ENCODE measurements at places on chromosomes 7 and 10.

- DNase-seq: no peak
Observed at GRCh38 chr7:118029826-118030422, 154.0 kb upstream of the LSM8 start.

- DNase-seq: no peak
Observed at GRCh38 chr10:7027913-7028808, 382.7 kb downstream of the SFMBT2 start.

- DNase-seq: no peak
Observed at GRCh38 chr7:24462984-24463383, 110.3 kb upstream of the PALS2 start.

DNA sequence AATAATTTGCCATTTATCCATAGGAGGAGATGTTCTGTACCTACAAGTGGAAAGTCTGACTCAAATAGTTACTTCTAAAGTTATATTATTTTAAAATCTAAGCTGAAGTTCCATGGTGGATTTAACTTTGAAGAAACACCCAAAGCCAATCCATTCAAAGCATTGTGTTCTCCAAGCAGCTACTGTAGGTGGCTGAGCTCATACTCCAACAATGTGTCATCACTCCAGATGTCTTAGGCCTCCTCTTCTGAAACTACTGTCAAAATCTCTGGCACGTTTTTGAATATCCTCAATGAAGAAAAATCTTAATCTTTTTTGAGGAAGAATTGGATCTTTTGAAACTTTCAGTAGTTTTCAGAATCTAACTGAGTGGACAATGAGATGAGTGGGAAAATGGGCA lies 169.1 kb downstream of the PTEN start:
- no peak for DNase-seq

DNA sequence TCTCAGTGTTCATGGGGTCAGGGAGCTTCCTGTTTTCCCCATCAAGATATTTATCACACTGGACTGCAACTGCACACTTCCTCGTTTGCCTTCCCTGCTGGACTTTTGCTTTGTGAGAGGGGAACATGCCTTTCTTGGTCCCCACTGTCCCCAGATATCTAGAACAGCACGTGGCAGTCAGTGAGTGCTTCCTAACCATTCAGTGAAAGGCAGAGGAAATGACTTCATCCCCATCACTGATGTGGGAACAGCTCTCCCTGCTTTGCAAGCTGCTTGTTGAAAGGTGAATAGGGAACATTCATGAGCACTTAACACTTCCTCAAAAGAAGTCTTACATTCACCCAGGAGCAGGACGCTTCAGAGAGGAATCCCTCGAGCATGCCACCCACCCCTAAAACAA lies 135.4 kb downstream of the MYOF start:
- DNase-seq: no peak

GRCh38 chr10:7362471-7362870 lies 48.4 kb downstream of the SFMBT2 start:
- no peak for DNase-seq

GRCh38 chr10:30816820-30817171 lies 187.2 kb upstream of the LYZL2 start:
- DNase-seq: no peak

DNA sequence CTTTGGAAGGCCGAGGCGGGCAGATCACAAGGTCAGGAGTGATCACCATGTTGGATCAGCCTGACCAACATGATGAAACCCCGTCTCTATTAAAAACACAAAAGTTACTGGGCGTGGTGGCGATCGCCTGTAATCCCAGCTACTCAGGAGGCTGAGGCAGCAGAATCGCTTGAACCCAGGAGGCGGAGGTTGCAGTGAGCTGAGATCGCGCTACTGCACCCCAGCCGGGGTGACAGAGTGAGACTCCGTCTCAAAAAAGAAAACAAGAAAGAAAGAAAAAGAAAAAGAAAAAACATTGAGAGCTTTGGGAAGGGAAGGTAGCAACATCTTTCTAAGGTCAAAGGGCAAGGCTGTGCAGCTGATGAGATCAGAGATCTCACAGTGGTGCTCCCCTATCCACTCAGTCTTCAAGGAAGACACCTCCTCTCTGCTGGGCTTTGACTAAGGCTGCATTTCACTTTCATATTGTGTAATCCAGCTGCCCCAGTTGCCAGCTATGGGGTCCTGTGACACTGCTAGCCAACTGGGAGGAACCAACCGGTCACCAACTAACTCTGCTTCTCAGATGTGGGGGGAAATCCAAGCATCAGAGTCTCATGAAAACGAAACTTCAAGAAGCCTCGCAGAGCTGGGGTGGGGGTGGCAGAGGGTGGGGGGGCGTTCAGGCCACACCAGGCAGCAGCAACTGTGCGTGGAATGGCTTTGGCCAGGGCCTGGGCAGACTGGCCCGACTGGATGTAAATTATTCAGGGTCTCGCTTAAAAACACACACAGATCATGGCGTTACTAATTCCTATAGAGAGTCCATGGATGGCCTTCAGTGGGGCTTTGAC lies 1.5 kb downstream of the IL15RA start:
- peak; percentile 39 for DNase-seq

DNA sequence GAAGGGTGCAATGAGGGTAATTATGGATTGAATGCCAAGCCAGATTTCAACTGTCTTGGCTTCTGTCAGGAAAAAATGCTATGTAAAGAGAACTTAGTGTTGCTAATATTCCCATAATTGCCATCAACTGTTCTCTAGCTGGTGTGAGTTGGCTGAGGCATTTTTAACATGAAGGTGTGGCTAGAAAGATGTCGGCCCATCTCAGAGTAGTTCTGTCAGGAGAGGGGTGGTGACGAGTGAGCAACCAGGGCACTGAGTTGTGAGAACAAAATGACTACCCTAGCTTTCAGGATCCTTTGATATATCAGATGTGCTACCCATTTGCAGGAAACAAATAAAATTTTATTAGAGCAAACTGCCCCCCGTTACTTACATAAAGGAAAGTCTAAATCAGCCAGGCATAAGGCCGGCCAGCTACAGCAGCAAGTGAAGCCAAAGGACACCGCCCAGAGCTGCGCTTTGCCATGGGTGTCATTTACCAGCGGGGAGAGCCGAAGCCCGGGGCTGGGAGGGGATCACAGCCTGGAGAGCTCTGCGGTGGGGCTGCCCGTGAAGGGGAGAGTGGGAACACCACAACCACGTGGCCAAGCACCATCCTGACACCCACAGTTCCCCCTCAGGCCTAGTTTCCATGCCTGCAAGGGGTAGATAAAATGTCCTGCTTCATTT lies 141.4 kb downstream of the ICA1 start:
- DNase-seq: no peak

- DNase-seq: no peak
Observed at GRCh38 chr7:3956949-3957348, 655.9 kb downstream of the SDK1 start.

DNA sequence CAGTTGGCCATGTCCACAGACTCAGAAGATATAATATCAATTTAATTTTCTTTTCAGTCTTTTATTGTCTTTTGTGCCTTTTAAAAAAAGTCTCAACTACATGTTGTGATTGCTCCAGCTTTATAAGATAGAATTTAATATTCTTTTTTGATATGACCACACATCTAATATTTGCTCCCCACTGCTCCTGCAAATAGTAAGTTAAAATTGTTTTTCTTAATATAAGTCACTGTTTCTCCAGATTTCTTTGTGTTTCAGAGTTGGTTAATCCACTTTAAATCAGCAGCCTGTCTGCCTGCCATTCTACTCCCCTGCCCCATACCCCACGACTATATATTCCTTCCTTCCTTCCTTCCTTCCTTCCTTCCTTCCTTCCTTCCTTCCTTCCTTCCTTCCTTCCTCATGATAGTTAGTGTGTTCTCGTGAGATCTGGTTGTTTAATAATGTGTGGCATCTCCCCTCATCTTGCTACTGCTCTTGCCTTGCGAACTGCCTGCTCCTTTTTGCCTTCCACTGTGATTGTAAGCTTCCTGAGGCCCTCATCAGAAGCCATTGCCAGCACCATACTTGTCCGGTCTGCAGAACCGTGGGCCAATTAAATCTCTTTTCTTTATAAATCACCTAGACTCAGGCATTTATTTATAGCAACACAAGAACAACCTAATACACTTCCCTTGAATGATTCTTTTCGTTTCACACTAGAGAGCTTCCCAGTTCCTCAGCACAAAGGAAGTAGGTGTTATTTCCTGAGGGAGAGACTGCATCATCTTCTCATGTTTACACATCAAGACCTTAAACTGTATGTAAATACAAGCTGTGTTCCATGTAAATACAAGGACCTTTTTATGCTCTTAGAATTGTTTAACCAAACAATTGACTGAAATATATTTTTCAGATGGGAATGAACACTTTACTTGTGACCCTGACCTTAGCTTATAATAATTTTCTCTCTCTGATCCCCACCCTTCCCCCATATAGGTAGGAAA lies 24.5 kb downstream of the TAS2R16 start:
- no peak for DNase-seq

DNA sequence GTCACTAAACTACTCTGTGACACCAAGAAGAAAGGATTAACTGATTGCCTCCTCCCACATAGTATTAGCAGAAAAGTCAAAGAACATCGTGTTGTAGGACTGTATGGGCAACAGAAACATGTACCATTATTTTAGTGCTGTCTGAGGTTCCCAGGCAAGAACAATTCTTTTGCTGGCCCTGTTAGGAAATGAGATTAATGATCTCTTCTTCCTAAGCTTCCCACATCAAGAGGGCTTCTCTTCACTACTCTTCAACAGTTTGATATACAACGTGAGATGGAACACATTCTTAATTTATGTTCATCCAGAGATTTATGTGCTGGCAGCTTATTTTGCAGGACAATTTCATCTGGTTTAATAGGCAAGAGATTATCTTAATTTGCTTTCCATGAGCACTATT lies 219.6 kb downstream of the DOCK4 start:
- no peak for DNase-seq

- no peak for DNase-seq
Observed at GRCh38 chr10:32882076-32882475, 76.0 kb downstream of the ITGB1 start.

- DNase-seq: no peak
Observed at GRCh38 chr7:78080811-78081210, 282.2 kb downstream of the PHTF2 start.

DNA sequence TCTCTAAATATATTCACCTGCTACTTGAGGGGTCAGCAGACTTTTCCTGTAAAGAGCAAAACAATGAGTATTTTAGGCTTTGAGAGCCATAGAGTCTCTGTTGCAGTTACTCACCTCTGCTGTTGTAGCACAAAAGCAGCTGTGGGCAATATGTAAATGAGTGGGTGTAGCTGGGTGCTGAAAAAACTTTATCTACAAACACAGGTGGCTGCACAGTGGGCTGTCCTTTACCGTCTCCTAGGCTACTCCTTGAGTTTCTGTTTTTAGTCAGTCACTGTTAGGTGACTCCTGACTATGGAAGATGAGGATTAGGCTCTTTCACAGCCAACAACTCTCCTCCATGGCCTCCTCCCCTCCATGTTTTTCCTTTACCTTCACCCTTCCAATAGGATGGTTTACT lies 286.1 kb upstream of the C7orf33 start:
- no peak for DNase-seq

DNA sequence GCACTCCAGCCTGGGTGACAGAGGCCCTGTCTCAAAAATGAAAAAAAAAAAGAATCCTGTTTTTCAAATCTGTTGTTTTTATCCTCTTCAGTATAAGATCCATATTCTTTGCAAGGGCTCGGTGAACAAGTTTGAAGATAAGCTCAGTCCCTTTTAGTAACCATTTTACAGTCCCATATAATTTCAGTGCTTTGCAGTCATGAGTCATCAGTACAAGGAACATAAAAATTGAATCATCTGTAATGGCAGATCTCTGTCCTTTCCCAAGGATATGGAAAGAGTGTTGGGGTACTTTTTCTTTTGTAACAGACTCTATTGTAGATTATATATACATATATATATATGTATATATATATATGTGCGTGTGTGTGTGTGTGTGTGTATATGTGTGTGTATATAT lies 52.2 kb upstream of the ZPBP start:
- no peak for DNase-seq

- DNase-seq: no peak
Observed at GRCh38 chr10:59324597-59324996, 37.8 kb downstream of the FAM13C start.

GRCh38 chr7:28165961-28166955 lies 14.3 kb downstream of the JAZF1 start:
- no peak for DNase-seq

GRCh38 chr10:78045237-78045636 lies 11.6 kb downstream of the RPS24 start:
- no peak for DNase-seq

DNA sequence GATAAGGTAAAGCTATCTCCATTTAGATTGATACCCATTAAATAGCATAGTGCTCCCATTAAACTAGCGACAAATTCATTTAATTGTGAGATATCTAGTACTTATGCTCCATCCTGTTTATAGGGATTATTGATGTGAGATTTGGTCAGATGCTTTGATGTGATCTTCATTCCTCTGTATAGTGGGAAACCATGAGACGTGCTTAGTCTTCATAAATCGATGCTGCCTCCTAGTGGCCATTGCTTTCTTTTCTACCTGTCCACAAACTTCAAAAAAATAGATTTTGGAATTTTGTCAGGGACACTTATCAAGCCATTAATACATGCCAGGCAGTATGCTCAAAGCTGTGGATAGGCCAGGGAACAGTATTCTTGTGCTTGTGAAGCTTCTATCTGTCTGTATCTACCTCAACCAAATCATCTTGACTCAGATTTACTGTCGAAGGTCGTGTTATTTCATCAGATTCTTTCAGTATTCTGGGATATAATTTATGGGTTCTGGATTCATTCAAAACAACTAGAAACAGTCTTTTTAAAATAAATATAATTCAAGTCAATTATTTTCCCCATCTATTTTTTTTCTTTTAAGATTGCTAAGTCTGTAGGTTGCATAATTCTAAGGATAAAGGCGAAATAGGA lies 12.0 kb downstream of the LSM8 start:
- no peak for DNase-seq

DNA sequence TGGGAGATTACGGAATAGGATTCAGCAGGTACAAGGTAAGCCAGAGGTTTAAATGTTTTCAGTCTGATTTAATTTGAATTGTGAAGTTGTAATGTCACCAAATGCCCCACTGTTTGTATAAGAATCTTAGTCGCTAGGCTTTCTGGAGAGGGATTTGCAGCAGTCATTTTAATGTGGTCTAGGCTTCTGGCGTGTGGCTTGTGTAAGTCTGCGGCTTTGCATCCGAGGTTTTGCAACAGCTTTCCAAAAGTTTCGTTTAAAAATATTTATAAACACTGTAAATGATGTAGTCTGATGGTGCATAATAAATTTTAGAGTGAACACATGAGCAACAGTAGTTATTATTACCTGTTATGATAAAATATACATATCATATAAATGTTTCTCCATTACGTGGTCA lies 26.1 kb upstream of the BHLHA15 start:
- DNase-seq: no peak

- no peak for DNase-seq
Observed at GRCh38 chr7:95004618-95005247, 97.3 kb downstream of the PPP1R9A start.

- no peak for DNase-seq
Observed at GRCh38 chr10:13262433-13262832, 28.3 kb upstream of the UCMA start.

GRCh38 chr10:69757553-69758309 lies 44.0 kb upstream of the COL13A1 start:
- DNase-seq: no peak

DNA sequence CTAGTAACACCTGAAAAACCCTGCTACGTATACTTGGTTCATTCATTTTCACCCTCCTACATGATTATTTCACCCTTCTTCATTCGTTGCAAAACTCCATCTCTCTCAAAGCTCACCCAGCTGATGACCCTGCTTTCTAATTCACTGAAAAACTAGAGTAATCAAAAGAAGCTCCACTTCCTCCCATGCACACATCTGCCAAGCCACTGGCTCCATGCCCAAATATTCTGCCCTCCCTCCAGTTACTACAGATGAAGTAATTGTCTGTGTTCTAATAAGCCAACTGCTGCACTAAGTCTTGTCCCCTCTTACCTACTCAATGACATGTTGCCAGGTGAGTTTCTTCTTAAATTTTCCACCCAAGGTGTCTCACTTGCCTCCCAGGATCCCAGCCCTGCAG lies 96.9 kb upstream of the CCDC71L start:
- DNase-seq: no peak

Measured in activated CD4-positive, CD25-positive, alpha-beta regulatory T cell treated with anti-CD3 and anti-CD28 coated beads, Interleukin-2, amount 50 U/mL, for 16 hours (primary cell).